Activated CD4-positive, alpha-beta T cell treated with anti-CD3 and anti-CD28 coated beads for 1 hour (primary cell): ENCODE measurements at places on chromosomes 6 and 20.

- no peak for DNase-seq
Measured at GRCh38 chr6:39876826-39877225, 57.4 kb downstream of the MOCS1 start.

GRCh38 chr20:21105429-21106170, 558 bp downstream of the LINC00237 start:
- DNase-seq, result no peak

DNA sequence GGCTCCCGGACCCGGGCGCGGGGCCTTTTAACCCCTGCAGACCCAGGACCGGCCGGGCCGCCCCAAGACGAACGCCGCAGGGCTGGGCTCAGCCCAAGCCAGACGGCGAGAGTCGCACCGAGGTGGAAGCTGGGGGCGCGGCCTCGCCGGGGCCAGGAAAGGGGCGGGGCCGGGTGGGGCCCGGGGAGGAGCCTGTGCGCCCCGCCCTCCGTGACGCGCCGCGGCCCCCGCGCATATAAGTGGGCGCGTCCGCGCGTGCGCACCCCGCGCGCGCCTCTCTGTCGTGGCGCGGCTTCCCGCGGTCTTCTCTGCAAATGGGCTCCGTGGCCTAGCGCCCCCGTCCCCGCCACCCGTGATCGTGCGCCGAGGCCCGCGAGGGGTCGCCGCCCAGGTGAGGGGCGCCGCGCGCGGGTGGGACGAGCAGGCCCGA, at the start of gene PPDPF:
TSS of gene PPDPF (plus strand) at position 262 of the 430 bp plus-strand sequence. CDS start 544 bp downstream, outside the sequence.
- DNase-seq, result peak; percentile 82

DNA sequence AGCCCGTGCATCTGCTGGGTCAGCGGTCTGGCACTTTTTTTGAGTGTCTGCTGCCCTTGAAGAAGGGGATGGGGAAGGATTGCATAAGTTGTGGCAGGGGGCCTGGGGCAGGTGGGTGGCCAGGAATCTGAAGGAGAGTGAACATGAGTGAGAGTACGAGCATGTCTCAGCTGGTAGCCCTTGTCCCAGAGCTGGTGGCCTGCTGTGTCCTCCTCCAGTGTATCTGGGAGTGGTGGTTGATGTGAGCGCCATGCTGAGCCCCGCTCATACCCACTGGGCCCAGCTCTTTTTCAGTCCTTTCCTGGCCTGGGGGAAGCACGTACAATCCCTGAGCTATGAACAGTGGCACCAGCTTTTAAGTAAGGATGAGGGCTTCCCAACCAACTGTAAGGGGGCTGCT, 136.2 kb upstream of the AGPAT4 start:
- no peak for DNase-seq

GRCh38 chr6:129786548-129786947, 74.6 kb downstream of the TMEM244 start:
- no peak for DNase-seq

- no peak for DNase-seq
Measured at GRCh38 chr6:23559587-23560343, 566.2 kb upstream of the NRSN1 start.
